ENCODE measurements at places on chromosomes 12 and 14.
A peak's percentile ranks its signal among the peaks of the same experiment; 100 is the strongest.

DNA sequence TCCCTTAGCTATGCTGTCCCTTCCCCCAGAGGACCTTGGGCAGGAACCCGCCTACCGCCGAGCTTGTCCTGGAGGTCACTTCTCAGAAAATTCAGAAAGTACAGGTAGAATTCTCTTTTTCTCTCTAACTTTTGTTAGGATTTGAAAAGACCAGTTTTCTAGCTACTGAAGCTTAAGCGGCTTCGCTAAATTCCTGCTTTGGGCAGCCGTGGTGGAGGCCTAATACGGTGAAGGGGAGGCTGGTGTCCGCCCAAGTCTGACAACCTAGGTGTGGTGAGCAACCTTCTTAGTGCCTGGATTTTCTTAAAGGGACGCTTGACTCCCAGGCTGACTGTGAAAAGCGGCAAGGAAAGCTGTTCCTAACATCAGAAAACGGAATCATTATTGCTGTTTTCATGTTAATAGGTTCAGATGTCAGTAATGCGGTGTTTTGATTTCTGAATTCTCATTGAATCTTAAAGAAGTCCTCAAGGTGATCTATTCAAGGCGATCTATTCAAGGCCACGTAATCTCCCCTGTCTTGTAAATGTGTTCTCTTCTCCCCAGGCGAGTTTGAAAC is 835 bp downstream of the FGD4 start:
- no peak for DNase-seq

DNA sequence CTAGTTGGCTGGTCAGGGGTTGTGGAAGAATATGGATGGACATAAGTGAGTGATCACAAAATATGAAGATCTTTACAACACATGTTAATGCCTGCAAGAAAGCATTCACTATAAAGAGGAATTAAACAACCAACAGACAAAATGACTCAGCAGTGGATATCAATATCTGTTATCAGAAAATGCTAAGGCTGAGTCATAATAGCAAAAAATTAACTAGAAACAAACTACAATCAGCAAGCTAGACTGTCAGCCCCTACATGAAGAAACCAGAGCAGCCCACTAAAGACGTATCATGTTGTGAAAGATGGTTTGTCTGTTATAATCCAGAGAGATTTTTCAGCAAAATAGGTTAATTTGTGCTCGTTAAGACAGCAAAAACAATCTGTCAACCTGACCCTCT is 472.9 kb downstream of the NELL2 start:
- no peak for DNase-seq

- no peak for DNase-seq
Observed at GRCh38 chr14:69408331-69408960, 10.0 kb downstream of the SLC39A9 start.

DNA sequence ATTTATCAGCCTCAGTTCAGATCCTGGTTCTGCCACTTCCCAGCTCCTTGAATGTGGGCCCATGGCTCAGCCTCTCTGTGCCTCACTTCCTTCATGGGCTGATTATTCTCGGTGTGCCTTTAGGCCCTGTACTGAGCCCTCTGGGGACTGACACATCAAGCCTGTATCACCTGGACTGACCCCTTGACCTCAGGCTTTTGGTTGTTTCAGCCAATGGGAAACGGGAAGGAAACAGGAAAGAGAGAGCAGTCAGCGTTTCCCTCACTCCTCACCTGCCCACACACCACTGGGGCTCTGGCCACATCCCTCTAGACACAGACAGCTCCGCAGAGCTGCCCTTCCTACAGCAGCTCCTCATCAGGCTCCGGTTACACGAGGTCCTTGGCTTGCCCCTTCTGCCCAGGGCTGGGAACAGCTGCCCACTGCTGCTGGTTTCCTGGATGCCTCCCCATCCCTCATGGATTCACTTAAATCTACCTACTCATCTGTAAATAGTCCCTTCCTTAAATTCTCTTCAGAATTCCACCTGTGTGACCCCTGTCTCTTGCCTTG is 37.0 kb upstream of the ITPR2 start:
- DNase-seq = no peak

- no peak for DNase-seq
Observed at GRCh38 chr12:109871668-109872314, 8.6 kb downstream of the GLTP start.

DNA sequence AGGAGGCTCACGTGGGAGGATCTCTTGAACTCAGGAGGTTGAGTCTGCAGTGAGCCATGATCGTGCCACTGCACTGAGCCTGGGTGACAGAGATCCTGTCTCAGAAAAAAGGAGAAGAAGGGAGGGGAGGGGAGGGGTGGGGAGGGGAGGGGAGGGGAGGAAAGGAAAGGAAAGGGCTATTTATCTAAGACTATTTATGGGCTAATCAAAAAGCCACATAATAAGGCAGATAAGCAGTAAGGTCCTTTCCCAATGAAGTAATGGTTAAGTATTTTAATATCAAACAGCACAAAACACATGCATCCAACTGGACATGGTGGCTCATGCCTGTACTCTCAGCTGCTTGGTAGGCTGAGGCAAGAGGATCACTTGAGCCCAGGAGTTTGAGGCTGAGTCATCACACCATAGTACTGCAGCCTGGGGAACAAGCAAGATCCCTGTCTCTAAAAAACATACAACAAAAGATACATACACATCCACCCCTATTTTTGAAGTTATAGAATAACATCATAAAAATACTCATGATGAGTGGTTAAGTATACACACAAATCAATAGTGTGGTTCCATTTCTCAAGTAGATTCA is 9.7 kb downstream of the PAWR start:
- no peak for DNase-seq

DNA sequence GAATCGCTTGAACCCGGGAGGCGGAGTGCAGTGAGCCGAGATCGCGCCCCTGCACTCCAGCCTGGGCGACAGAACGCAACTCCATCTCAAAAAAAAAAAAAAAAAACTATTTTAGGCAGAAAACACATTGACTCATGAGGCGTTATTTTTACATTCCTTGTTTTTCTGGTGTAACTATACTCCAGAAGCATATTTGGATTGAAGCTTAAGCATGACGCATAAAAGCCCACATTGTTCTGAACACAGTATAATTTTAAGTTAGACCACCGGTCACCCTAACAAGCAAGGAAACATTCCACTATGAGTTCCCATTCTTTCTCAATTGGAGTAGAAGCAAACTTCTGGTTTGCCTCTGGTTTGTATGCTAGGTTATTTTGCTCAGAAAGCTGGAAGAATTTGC is 173.0 kb downstream of the MYRFL start:
- DNase-seq = no peak

GRCh38 chr14:52377940-52378339 is 63.8 kb downstream of the PTGER2 start:
- no peak for DNase-seq

GRCh38 chr14:53218161-53218560 is 65.0 kb upstream of the DDHD1 start:
- no peak for DNase-seq

- DNase-seq = no peak
Observed at GRCh38 chr14:47039336-47039735, 387.8 kb upstream of the RPL10L start.

DNA sequence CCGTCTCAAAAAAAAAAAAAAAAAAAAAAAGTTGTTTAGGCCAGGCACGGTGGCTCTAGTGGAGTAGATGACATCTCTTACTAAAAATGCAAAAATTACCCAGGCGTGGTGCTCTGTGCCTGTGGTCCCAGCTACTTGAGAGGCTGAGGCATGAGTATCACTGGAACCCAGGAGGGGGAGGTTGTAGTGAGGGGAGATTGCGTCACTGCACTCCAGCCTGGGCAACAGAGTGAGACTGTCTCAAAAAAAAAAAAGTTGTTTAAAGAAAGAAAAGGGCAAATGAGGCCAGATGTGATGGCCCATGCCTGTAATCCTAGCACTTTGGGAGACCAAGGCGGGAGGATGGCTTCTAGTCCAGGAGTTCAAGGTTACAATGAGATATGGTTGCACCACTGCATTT is 36.6 kb upstream of the SPPL3 start:
- no peak for DNase-seq

DNA sequence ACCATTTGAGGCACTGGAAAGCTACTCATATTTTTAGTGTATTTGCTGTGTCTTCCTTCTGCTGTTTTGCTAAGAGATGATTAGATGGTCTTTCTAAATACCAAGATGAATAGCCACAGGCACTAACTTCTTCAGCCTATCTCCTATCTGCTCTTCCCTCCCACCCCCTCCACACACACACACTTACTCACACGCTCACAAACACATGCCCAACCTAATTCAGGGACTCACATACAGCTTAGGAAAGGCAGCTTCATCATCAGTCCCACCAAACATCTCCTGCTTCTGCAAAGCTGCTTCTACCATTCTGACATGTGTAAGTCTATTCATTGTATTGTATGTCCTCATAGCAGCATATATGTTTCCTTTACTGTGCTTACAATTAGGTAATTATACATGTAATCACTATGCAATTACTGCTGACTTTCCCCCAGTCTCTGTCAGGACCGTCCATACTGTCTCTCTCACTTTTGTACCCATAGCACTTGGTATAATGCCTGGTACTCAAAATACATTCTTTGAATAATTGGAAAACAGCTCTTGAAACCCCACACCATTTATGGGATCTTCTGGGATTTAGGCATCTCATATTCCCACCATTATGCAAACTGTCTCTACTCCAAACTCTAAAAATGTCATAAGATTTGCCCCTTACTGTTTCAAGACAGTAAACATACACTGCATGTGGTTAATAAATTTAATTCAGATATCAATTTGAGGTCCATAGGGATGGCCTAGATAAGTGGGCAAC is 83.3 kb upstream of the HIF1A start:
- DNase-seq = no peak

GRCh38 chr14:70916300-70916699 is 9.0 kb downstream of the PCNX1 start:
- no peak for DNase-seq

- DNase-seq = no peak
Observed at GRCh38 chr14:105311838-105312237, 2.7 kb upstream of the PACS2 start.

DNA sequence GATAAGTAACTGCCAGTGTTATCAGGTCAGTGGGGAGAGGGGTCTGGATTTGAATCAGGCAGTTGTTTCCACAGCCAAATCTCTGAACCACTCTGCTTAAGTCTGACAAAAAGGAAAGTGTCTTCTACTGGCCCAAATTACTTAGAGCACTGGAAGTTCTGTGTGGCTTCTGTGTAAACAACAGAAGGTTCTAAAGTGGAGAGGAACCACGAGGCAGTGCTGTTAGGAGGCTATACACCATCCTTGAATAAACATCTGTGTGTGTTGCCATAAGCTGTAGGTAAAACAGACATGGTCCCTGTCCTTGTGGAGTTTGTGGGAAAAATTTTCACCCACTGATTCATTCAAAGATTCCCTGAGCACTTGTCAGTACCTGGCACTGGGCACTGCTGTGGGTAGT is 50.0 kb downstream of the GALNT4 start:
- no peak for DNase-seq

GRCh38 chr14:98949481-98950135 is 322.4 kb downstream of the BCL11B start:
- DNase-seq = peak; percentile 46

- DNase-seq = no peak
Observed at GRCh38 chr14:100425429-100425827, 102.3 kb downstream of the SLC25A47 start.

- peak; percentile 27 for DNase-seq
Observed at GRCh38 chr12:9364224-9365176, 156.3 kb upstream of the PZP start.

DNA sequence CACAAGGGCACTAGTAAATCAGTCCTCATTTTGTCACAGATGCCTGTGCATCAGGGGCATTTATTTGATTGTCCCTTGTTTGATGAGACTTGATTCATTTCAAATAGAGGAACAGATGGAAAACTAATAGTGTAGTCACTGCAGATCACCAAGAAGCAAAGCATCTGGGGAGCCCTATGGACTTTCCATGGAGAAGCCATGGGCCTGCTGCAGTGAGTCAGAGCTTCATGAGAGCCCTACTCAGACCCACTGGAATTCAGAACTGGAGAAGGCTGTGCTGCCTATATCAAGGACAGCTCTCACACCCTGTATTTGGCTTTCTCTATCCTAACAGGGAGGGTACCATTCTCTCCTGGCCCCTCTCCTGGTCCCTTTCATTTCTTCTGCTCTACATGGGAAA is 126.2 kb downstream of the GRIP1 start:
- DNase-seq = no peak

DNA sequence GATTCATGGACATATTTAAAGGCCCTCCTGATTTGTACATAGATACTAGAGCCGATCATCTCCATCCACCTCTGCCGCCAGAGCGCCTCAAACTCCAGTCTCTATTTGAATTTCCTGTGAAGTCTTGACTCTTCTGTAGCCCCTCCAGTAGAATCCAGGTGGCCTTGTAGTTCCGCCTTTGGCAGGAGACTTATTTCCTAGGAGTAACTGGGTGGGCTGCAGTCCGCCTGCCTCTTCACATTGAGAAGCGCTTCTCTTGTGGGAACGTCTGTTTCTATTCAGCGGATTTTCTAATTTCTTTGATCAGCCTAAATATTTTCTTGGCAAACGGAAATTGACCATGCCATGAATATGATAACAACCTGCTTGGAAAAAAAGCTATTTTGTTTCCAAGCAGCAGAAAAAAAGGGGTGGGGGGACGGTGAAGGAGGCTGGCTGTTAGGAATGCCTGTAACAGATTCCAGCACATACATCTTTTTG is 9.0 kb upstream of the SIX1 start:
- no peak for DNase-seq

DNA sequence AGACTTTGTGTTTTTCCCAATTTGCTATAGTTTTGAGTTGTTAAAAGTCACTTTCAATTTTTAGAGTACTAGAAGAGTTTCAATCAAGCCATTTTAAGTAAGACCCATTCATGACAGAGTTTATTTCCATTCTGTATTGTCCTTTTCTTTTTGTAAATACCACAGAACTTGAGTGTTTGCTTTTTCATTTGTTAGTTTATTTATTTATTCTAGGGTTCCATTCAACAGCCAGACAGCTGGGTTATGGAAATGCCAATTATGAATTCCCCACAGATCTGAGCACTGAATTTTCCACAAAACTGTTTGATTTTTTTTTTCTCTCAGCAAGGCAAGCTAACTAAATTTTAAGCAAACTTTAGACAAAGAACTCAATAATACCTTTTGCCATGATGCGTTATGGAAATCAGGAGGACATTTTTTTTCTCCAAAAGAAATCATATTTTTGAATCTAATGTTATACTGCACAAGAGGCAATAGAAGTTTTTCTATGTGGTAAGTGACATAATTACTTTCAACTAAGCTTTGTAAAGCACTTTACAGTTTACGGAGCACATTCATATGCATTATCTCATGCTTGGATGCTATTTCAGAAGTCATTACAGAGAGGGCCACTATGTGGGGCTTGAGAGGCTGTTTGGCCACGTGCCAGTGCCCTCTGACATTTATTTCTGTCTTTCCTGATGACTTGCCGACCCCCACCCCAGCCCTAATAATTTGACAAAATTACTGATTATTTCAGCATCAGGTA is 181.5 kb downstream of the VRK1 start:
- no peak for DNase-seq

GRCh38 chr12:122849352-122850047 is 14.2 kb downstream of the HIP1R start:
- no peak for DNase-seq

GRCh38 chr14:102601378-102601925 is 9.0 kb downstream of the RCOR1 start:
- DNase-seq = no peak
